ENCODE measurements at places on chromosomes 7 and 10.
A peak's percentile ranks its signal among the peaks of the same experiment; 100 is the strongest.

DNA sequence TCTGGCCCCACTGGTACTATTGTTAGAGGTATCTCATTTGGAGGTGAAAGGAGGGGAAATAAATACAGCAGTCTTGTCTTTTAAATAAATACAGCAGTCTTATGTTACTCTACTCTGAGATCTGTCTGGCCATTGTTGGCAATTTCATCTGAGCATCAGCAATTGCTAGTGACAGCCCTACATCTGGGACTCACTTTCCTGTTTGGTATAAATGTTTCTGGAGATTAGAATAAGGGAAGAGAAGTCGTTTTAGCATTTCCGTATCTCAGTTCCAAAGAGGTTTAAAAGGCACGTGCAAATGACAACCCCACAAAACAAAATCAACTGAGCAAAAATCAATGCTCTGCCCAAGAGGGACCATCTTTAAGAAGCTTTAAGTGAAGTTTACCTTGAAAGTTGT lies 18.1 kb upstream of the CNNM2 start:
- DNase-seq, result no peak

- DNase-seq, result no peak
These were observed 32.8 kb upstream of the CDH23 start for GRCh38 chr10:71363936-71364335.

- no peak for DNase-seq
These were observed 9.4 kb upstream of the GTPBP10 start for GRCh38 chr7:90337106-90337505.

DNA sequence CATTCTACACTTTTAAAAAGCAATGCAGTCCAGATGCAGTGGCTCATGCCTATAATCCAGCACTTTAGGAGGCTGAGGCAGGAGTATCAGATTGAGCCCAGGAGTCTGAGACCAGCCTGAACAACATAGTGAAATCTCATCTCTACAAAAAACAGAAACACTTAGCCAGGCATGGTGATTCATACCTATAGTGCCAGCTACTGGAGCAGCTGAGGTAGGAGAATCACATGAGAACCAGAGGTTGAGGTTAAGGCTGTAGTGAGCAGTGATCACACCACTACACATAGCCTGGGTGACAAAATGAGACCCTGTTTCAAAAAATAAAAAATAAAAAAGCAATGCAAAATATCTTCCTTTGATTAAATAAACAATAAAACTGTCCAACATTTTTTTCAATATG lies 205.2 kb downstream of the GRM8 start:
- no peak for DNase-seq

GRCh38 chr7:97971120-97971989 lies 18.6 kb downstream of the OCM2 start:
- peak; percentile 76 for DNase-seq

GRCh38 chr7:21454182-21454581 lies 26.3 kb downstream of the SP4 start:
- no peak for DNase-seq

GRCh38 chr10:133196221-133196915 lies 33.6 kb upstream of the UTF1 start:
- DNase-seq, result no peak

GRCh38 chr7:123177442-123177841 lies 22.3 kb downstream of the SLC13A1 start:
- DNase-seq, result no peak
